ENCODE measurements at places on chromosomes 6 and 20. TPM values are rescaled to one million over a fixed set of nuclear protein-coding genes. Genes with fewer than 3 reads are reported as not detected.

- no peaks in the 10 kb centered on the region for H3K27me3 ChIP-seq
- no peaks in the 10 kb centered on the region for H3K4me1 ChIP-seq
- no peak overlapping the region for H3K27ac ChIP-seq
- DNase-seq, result no peak
- H3K4me3 ChIP-seq, result no peak overlapping the region
Observed at GRCh38 chr6:136102991-136103688, 147.0 kb downstream of the MTFR2 start.

DNA sequence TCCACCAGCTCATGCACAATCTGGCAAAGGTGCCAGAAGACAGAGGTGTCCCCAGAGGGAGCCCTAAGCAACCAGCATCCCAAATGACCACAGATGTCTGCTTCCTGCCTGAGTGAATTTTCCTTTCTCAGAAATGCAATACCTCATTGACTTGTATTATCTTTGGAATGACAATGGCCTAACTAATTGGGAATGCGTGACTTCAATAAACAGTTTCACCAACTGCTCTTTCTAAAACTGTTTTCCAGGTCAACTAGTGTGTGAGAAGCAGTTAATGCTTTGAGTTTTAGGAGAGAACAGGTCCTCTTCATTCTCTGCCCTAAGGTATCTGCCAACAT, 108.9 kb upstream of the SNX9 start:
- H3K27ac ChIP-seq, result no peak overlapping the region
- no peaks in the 10 kb centered on the region for H3K27me3 ChIP-seq
- H3K4me1 ChIP-seq, result peaks cover 5% of the 10 kb centered on the region
- H3K4me3 ChIP-seq, result no peak overlapping the region

DNA sequence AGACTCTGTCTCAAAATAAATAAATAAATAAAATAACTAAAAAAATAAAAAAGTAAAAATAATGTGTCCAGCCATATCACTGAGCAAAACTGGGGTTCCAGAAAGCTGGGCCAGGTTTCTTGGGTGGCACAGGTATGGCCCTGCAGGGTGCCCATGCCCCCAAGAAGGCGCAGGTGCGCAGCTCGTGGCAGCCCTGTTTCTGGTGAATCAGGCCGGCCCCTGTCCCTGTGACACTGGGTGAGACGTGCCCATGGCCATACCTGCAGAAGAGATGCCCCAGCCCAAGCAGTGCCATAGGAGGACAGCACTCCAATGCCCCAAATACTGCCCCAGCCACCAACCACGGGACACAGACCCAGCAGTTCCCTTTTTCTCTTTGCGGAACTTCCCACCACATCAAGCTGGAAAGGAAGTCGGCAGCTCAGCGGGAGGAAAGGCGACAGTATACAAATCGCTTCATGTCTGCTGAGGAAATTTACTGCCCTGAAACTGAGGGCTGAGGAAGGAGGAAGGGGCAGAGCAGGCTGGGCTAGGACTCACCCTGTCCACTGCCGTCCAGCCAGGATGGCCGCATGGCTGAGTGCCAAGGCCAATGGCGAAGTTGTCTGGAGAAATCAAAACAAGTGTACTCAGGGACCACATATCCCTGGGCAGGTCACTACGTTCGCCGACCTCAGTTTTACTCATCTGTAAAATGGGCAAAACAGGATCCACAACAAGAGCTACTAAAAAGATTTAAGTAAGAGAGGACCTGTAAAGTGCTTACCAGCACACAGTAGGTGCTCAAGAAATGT, 55.4 kb downstream of the PREX1 start:
- peaks cover 25% of the 10 kb centered on the region for H3K36me3 ChIP-seq
- no peak overlapping the region for H3K4me3 ChIP-seq

GRCh38 chr6:104711371-104711770, 148.3 kb downstream of the HACE1 start:
- H3K27me3 ChIP-seq, result no peaks in the 10 kb centered on the region
- no peak overlapping the region for H3K27ac ChIP-seq
- H3K4me1 ChIP-seq, result peaks cover 1% of the 10 kb centered on the region

- DNase-seq, result no peak
- H3K4me1 ChIP-seq, result peaks cover 13% of the 10 kb centered on the region
- no peak overlapping the region for H3K27ac ChIP-seq
- no peaks in the 10 kb centered on the region for H3K27me3 ChIP-seq
Observed at GRCh38 chr6:105428342-105428957, 25.6 kb upstream of the PREP start.

- H3K36me3 ChIP-seq, result no peaks in the 10 kb centered on the region
- no peak for DNase-seq
- H3K4me1 ChIP-seq, result peaks cover 28% of the 10 kb centered on the region
Observed at GRCh38 chr6:72857791-72858585, 236.1 kb downstream of the KCNQ5 start.

DNA sequence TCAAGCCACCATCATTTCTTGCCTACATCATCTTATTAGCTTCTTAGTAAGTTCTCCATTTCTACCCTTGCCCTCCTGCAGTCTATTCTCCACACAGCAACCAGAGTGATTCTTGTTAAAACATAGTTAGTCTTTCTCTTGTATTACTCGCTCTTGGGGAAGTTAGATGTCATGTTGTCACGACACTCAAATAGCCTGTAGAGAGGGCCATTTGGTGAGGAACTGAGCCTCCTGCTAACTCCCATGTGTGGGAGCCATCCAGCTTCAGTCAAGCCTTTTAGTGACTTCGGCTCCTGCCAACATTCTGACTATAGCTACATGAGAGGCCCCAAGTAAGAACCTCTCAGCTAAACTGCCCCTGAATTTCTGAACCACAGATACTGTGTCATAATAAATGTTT, 395.4 kb downstream of the CDC5L start:
- H3K27me3 ChIP-seq, result no peaks in the 10 kb centered on the region
- no peak overlapping the region for H3K4me3 ChIP-seq
- no peak overlapping the region for H3K27ac ChIP-seq
- DNase-seq, result no peak
- no peaks in the 10 kb centered on the region for H3K36me3 ChIP-seq
- H3K4me1 ChIP-seq, result no peaks in the 10 kb centered on the region

- no peak overlapping the region for H3K4me3 ChIP-seq
- no peaks in the 10 kb centered on the region for H3K36me3 ChIP-seq
- no peak overlapping the region for H3K27ac ChIP-seq
Observed at GRCh38 chr6:163177892-163178420, 236.6 kb upstream of the QKI start.

- no peak overlapping the region for H3K4me3 ChIP-seq
- no peaks in the 10 kb centered on the region for H3K4me1 ChIP-seq
- DNase-seq, result no peak
- no peak overlapping the region for H3K27ac ChIP-seq
- no peaks in the 10 kb centered on the region for H3K27me3 ChIP-seq
Observed at GRCh38 chr6:70872469-70872868, 84.4 kb downstream of the B3GAT2 start.

- no peaks in the 10 kb centered on the region for H3K27me3 ChIP-seq
- no peak overlapping the region for H3K4me3 ChIP-seq
- no peaks in the 10 kb centered on the region for H3K4me1 ChIP-seq
- no peak for DNase-seq
Observed at GRCh38 chr20:8408587-8409307, 276.7 kb downstream of the PLCB1 start.

DNA sequence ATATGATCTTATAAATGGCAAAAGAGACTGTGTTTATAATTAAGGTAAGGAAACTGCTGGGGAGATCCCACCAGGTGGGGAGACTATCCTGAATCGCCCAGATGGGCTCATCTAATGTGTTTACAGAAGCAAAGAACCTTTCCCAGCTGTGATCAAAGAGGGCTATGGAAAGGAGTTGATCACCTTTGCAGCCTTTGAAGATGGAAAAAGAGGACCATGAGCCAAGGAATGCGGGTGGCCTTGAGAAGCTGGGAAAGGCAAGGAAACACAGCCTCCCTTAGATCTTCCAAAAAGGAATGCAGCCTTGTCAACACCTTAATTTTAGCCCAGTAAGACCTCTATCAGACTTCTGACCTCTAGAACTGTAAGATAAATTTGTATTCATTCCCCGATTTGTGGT, 66.5 kb upstream of the ADGRG6 start:
- no peaks in the 10 kb centered on the region for H3K27me3 ChIP-seq
- no peak overlapping the region for H3K4me3 ChIP-seq
- no peak overlapping the region for H3K27ac ChIP-seq
- no peaks in the 10 kb centered on the region for H3K4me1 ChIP-seq
- H3K36me3 ChIP-seq, result no peaks in the 10 kb centered on the region

- no peaks in the 10 kb centered on the region for H3K36me3 ChIP-seq
- no peak overlapping the region for H3K27ac ChIP-seq
- H3K27me3 ChIP-seq, result no peaks in the 10 kb centered on the region
- H3K4me1 ChIP-seq, result no peaks in the 10 kb centered on the region
Observed at GRCh38 chr20:41650231-41650948, 32.2 kb upstream of the CHD6 start.

GRCh38 chr6:158654498-158654897, 4.6 kb downstream of the SYTL3 start:
- no peak overlapping the region for H3K27ac ChIP-seq
- H3K27me3 ChIP-seq, result no peaks in the 10 kb centered on the region
- no peak for DNase-seq
- H3K4me3 ChIP-seq, result no peak overlapping the region

GRCh38 chr6:129957941-129958898, 60.2 kb upstream of the L3MBTL3 start:
- H3K4me3 ChIP-seq, result no peak overlapping the region
- no peak overlapping the region for H3K27ac ChIP-seq
- H3K4me1 ChIP-seq, result no peaks in the 10 kb centered on the region
- no peaks in the 10 kb centered on the region for H3K27me3 ChIP-seq
- H3K36me3 ChIP-seq, result no peaks in the 10 kb centered on the region
- no peak for DNase-seq

- no peaks in the 10 kb centered on the region for H3K4me1 ChIP-seq
- H3K4me3 ChIP-seq, result no peak overlapping the region
- H3K27ac ChIP-seq, result no peak overlapping the region
- DNase-seq, result no peak
Observed at GRCh38 chr6:143040018-143040417, 20.7 kb upstream of the AIG1 start.

GRCh38 chr6:157596886-157597285, 215.9 kb downstream of the ZDHHC14 start:
- H3K4me3 ChIP-seq, result no peak overlapping the region
- no peaks in the 10 kb centered on the region for H3K36me3 ChIP-seq
- H3K4me1 ChIP-seq, result no peaks in the 10 kb centered on the region
- no peaks in the 10 kb centered on the region for H3K27me3 ChIP-seq

Gene FOXC1
- total RNA-seq, result 0.49 TPM

Gene TSBP1
- not detected for total RNA-seq

Gene ARFRP1
- 41.1 TPM for total RNA-seq

Gene RBL1
- total RNA-seq, result 28.8 TPM

Gene DYNLT2
- 2.4 TPM for total RNA-seq

Measured in A673 (cell line).